ENCODE measurements at places on chromosomes 6 and 20.

- no peak for DNase-seq
Observed at GRCh38 chr6:75279418-75279817, 5.2 kb downstream of the TMEM30A start.

DNA sequence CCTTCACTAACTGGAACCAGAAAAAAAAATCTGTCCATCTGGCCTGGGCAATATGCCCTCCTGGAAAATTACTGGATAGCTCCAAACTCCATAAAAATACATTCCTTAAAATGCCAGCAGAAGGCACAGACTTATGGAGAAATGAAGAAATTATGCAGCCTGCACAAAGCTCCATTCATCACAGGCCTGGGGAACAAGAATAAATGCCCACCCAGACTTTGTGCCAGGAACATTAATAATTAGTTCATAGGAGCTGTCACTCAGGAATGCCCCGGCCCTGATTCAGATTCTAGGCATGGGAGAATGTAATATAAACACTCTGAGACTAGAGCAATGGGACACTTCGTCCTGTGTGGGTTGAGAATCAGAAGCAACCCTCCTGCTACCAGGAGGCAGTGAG, 199.3 kb downstream of the OTOR start:
- no peak for DNase-seq

- DNase-seq: no peak
Observed at GRCh38 chr20:44071526-44072111, 115.4 kb downstream of the JPH2 start.

DNA sequence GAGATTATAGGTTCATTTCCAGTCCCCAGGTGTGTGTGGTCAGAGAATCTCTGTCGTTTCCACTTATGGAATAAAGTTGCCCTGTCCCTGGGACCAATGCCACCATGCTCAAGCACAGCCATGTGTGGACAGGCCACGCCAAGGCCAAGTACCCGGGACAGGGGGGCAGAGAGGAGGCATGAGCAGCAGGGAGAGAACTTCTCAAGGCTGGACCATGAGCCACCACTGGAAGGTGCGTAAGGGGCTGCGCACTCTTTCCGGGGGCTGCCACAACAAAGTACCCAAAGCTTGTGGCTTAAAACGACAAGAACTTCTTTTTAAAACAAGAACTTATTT, 209.2 kb upstream of the KCNQ5 start:
- DNase-seq: no peak

DNA sequence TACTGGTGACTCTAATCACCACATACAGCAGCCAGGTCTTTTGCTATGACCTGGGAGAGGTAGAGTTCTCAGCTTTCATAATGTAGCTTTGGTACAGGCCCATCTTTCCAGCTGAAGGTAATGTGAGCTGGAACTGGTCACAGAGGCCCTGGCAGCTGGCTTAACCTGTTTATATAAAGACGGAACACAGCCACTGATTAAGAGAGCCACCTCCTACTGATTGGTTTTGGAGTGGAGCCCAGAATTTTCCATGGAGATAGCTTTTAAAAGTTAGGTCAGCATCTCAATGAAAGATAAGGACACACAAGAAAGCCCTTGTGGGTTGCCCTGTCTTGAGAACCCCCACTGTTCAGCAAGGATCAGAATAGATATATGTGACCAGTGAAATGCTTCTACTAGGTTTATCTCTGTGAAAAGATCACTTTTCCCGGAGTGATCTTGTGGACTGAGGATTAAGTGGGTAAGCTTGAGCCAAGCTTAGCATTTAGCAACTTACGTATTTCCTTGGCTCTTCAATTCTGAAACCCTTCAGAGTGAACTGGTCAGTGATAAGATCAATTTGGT, 213.7 kb upstream of the CITED2 start:
- no peak for DNase-seq

DNA sequence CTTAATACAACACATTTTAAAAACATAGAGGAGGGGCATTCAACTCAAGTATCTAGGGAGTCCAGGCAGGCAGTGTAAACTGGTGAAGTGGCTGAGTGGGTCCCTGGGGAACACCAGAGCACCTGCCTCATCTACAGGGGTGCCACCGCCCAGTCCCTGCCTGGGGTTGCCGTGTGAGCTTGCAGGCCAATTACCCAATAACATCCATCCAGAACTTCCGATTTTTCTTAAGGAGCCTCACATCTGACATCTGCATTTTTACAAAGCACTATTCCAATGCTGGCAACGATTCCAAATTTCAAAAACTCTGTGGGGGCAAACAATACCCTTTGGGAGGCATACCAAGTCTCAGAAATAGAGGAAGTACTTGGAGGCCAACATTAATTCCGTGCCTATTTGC, 288.4 kb upstream of the TSHZ2 start:
- DNase-seq: no peak

DNA sequence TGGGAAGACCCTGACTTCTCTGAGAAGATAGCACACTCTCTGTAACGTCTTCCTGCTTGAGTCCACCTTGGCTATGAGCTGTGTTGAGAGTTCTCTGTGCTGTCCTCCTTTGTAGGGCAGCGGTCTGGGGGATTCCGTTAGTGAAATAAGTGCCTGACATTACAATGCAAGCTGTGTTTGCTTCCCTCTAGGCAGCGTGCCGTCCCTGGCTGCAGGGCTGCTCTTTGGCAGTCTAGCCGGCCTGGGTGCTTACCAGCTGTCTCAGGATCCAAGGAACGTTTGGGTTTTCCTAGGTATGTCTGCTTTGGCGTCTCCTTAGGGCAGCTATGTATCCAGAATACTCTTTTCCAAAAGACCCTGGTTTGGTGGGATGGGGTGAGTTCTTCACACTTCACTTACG, 2.8 kb downstream of the TMEM14C start:
- DNase-seq: no peak

Data from femur (tissue), 1 donor.